Astrocyte of the hippocampus (primary cell): ENCODE measurements at places on chromosomes 7 and 10.

- no peak for DNase-seq
Measured at GRCh38 chr7:1883834-1884582, 213.9 kb downstream of the ELFN1 start.

DNA sequence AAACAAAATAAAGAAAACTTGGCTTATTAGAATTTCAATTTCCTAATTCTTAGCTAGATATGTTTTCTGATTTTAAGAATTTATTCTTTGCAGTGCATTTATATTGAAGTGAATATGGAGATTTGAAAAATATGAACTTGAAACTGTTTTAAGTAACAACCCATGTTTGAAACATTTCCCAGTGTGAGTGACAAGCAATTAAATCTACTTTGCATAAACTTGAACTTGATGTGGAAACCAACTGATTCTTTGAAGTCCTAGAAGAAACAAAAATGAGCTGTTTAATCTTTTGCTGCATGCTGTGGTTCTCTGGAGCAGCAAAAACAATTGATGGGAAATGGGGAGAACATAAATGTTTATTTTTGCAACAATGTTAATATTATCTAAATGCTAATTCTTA lies 430.2 kb downstream of the ARL4A start:
- no peak for DNase-seq

- DNase-seq: no peak
Measured at GRCh38 chr10:1903982-1904381, 166.7 kb upstream of the ADARB2 start.

DNA sequence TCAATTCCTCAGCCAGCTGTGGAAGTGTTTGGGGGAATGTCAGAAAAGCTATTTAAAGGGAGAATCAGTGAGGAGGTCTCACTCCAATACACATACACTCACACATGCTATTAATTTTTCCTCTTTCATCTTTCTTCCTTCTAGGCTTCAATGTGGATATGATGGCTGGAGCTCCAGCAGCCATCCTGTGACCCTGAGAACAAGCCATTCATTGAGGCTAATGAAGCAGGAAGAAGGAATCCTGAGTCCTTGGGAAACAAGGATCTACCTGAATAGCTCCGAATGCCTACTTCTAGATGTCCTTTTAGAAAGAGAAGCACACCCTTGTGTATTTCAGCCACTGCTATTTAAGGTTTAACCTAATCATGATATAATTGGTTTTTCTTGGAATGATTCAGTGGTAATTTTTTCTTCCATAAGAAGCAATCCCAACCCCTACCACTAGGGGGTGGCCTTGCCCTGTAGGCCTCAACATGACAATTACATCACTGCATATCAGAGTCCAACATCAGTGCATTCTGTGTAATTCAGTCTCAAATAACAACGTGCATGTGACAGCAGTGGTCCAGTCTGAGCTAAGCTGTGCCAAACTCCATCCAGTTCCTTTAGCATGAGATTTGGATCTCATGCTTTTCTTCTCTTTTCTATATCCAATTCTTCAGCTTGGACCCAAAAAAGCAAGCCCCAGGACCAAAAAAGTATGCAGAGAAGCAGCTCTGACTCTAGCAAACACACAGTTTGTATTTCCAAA lies 85.3 kb upstream of the ANKRD1 start:
- peak; percentile 88 for DNase-seq

DNA sequence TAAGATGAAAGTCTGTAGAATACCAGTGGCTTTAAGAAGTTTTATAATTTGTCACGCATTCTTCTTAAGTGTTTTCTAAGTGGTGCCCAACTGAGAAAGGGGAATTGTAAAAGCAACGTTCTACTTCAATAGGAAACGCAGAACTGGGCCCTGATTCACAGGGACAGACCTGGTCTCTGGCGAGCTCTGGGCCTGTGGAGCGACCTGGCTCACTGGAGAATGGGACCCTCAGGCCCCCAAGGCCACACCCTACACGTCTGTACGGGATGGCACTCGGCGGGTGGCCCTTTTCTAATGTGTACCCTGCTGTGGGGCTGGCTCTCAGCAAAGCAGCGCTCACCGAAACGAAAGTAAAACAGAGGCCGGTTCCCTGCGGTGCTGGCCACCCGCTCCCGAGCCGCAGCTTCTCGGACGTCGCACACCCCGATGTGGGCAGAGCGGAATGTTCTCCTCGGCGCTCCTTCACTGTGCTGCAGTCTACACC lies 205.0 kb downstream of the DIP2C start:
- DNase-seq: peak; percentile 85

GRCh38 chr10:128687408-128687807 lies 561.2 kb upstream of the MKI67 start:
- no peak for DNase-seq

- DNase-seq: no peak
Measured at GRCh38 chr7:14825912-14826311, 76.6 kb downstream of the DGKB start.

DNA sequence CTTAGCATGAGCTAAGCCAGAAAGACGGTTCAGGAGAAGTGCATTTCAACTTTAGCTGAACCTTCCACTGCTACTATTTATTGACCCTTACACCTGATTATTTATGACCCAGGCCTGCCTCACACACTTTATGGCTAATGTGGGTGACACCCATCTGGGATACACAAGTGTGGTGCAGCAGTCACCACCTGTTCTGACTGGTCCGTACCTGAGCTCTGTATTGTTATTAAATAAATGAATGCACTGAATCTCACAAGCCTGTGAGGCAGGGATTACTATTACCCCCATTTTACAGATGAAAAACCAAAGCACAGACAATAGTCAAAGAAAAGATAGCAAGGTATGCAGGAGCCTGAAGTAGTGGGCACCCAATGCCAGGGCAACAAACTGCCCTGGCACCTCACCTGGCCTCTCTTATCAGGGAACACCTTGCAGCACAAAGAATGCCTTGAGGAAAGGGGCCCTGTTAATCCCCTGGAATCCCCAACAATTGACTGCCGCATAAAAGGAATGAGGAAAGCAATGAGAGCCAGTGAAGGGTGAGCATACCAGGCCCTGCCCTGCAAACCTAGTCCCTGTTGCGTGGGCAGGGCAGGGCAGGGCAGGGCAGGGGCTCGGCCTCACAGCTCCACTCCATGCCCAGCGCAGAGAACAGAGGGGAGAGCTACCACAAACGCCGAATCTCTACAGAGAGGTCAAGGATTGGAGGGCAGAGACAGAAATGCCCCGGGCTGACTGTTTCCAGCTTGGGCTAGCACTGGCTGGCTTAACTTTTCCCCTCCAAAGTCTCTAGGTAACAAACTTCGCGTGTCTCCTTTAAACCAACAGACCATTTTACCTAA lies 1.3 kb downstream of the ANXA11 start:
- DNase-seq: peak; percentile 56

- DNase-seq: peak; percentile 77
Measured at GRCh38 chr7:86708031-86708680, 64.4 kb downstream of the GRM3 start.

GRCh38 chr7:44247868-44248651 lies 47.3 kb downstream of the YKT6 start:
- DNase-seq: no peak

DNA sequence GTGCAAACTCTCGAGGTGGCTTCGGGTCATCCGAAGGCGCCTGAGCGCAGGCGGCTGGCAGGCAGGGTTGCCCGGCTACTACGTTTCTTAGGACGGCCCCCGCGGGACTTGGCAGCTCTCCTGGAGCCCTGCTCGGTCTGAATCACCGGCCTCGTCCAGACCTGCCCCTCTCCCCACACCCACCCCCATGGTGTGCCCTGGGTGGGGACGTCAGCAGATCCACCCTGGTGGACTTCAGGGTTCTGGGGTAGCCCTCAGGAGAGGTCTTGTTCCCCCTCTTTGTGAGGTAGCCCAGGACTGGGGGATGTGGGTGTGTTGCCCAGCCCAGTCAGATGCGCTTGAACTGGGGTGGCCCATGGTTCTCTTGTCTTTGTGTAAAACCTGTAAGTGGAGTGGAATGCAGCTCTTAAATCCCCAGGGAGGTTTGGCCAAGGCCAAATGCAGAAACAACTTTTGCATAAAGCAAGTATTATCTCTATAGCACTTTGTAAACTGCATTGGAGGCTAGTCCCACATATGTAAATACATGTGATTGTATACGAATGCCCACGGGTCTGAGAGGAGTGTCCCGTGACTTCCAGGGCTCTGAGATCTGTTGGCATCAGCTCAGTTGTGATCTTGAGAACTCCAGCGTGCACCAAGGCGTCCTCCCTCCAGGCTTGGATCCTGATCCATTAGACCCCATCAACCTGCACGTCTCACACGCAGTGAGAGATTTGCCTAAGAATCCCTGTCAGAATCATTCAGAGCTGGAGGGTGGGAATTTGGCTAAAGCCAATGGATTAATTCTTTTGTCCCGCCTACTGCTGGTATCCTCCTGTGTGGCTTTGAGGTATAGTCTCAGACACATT lies 1.8 kb downstream of the PFKFB3 start:
- DNase-seq: peak; percentile 92

GRCh38 chr10:131242007-131242406 lies 69.5 kb downstream of the TCERG1L start:
- DNase-seq: peak; percentile 25

DNA sequence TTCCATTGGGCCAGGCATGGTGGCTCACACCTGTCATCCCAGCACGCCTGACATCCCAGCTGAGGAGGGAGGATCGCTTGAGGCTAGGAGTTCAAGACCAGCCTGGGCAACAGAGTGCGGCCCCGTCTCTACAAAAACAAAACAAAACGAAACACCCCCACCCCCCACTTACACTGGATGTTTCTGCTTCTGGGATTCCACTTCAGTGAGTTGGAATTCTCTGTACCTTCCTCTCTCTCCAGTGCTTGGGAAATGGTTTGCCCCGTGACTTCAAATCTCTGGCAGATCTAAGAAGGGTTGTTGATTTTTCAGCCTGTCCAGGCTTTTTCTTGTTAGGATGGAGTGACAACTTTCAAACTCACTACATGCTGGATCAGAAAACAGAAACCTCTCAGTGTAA lies 106.9 kb downstream of the ANLN start:
- DNase-seq: peak; percentile 27

DNA sequence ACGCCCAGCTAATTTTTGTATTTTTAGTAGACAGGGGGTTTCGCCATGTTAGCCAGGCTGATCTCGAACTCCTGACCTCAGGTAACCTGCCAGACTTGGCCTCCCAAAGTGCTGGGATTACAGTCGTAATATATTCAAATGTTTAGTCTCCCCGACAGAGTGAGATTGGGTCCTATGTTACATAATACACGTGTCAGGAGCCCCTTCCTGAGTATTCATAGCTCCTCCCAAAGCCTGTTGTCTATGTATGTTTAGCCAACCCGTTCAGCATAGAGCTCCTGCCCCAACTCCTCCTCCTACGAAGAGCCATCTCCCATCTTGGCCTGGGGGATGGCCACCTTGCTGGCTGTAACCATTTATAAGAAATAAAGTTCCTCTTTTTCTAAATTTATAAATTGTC lies 2.7 kb upstream of the PPP2R2D start:
- DNase-seq: no peak

DNA sequence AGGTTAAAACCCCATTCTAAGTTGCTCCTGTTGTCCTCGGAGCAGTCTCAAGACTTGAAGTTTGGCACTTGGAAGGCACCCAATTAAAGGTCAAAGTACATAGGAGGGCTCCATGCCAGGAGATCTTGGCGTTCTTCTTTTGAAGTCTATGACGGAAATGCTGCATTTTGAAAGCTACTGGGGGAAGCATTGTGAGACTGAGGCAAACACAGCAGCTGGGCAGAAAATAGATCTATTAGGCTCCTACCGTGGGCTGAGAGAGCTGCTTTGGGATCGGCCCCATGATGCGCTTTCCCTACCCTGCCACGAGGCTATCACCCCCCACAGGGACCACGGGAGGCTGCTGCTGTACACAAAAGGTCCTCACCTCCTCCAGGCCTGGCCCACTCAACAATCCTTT lies 20.0 kb downstream of the KIAA1549 start:
- peak; percentile 48 for DNase-seq

DNA sequence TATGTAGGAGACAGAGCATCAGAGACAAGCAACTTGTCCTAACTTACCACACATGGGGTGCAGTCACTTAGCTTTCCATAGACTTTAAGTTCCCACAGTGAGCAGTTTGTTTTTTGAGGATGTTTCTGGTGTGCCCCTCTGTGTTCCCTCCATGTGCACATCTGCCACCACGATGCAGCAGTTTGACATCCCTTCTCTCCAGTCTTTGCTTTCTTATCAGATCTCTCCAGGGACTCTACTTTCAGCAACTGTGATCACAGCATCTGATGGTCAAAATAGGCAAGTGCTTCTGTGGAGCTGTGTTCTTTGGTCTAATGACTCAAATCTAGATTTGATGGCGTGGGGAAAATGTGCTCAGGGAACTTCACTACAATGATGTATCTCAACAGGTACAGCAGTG lies 96.5 kb upstream of the NAMPT start:
- no peak for DNase-seq

- no peak for DNase-seq
Measured at GRCh38 chr10:129912986-129913695, 50.9 kb downstream of the EBF3 start.

DNA sequence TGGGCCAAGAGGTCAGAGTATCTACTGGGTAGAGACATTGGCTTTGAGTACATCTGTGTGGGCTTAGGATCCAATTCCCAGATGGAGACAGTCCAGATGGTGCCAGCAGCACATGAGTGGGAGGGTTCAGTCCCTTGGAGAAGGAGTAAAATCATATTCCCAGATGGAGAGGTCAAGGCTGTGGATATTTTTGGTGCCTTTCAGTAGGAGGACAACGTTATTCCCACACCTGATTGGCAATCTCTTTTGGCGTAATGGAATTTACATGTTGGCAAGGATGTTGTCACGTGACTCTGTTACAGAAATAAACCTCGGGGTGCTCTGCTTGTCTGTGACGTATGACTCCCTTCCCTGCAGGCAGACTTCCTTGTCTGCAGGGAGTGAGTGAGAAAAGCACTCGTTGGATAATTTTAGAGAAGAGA lies 27.6 kb downstream of the NPS start:
- no peak for DNase-seq

DNA sequence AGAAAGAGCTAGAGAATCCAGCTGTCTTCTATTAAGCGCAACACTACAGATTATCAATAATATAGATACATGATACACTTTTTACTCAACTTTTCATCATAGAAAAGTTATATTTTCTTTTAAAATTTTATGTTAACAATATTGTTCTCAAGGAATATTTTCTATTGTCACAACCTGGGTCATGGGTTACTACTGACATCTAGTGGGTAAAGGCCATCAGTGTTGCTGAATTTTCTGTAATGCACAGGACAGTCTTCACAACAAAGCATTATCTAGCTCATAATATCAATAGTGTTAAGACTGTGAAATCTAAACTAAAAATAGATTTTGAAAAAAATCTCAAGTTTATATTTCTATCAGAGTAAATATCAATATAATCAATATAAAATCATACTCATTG lies 209.8 kb downstream of the ZNF33B start:
- no peak for DNase-seq

GRCh38 chr7:128739990-128740682 lies 977 bp downstream of the CALU start:
- peak; percentile 25 for DNase-seq

- peak; percentile 37 for DNase-seq
Measured at GRCh38 chr7:105805447-105806019, 70.9 kb downstream of the ATXN7L1 start.

DNA sequence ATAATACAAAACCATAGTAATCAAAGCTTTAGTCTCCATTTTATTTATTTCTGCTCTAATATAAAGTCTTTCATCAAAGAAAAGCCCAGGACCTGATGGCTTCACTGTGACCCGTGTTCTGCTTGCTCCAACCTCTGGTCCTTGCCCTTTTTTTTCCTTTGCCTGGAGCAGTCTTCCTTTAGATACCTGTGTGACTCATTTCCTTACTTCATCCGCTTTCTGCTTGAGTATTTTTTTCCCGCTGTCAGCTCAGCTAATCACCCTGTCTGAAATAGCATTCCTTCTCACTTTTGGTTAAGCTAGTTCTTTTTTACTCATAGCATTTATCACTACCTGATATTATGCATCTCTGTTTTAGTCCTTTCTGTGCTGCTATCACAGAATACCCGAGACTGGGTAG lies 194.8 kb downstream of the ABCA13 start:
- DNase-seq: peak; percentile 11
